ENCODE measurements at places on chromosomes 7 and 10.
A peak's percentile ranks its signal among the peaks of the same experiment; 100 is the strongest.

- DNase-seq = no peak
These were observed 560.8 kb upstream of the FZD8 start for GRCh38 chr10:36202881-36203280.

DNA sequence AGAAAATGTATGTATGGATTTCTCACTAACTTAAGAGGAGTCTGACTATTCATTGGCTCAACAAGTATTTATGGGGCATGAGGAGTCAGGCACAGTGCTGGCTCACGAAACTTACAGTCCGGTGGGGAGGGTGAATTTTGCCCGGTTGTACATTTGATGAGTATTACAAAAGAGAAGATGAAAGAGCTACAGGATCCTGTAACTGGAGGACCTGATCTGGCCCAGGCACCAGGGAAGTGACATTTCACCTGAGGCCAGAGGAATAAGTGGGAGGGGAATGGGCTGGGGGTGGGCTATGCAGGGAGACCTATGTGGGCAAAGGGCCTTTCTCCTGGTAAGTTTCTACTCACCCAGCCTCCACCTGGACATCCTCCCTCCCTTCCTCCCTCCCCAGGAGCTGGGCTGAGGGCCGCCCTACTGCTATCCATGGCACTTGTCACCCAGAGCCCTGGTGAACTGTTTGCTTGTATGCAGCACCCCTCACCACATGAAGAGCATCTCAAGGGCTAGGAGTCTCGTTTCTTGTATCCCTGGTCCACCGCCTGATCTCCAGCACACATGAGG, 101.1 kb upstream of the ZNF438 start:
- no peak for DNase-seq

DNA sequence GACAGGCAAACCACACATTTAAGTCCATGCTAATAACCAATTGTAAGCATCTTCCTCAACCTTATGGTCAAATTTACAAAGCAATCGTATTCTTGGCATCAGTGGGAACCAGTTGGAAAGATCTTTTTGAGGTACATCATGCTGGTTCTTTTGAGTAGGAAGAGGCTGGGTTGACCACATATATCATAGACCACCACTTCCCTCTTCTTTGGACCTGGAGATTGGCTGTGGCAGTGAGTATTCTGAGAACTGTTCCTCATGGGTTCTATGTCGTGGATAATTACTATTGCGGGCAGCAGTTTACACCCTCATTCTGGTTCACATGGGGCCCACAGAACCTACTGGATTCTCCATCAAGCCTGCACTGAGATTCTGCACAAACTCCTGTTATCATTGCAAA, 35.5 kb upstream of the C1GALT1 start:
- DNase-seq = no peak

DNA sequence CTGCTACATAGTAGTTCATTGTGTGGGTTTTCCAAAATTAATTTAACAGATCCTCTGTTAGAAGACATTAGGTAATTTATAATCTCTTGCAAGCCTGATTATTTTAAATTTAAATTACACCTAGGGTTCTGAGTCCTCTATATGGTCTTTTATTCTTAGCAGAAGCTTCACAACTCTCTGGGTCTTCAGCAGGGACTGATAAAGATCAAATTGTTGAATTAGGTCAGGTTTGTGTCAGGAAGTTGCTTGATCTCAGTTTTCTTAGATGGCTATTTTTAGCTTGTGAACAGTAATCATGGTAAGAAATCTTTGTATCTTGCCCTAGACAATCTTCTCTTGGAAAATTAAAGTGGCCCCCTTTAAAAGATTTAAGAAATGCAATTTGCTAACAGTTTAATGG, 183.1 kb upstream of the HDAC9 start:
- no peak for DNase-seq

GRCh38 chr7:138753150-138753518, 44.7 kb upstream of the TMEM213 start:
- no peak for DNase-seq

- no peak for DNase-seq
These were observed 14.5 kb downstream of the IPMK start for GRCh38 chr10:58253184-58253583.

GRCh38 chr10:6543431-6544005, 36.6 kb downstream of the PRKCQ start:
- peak; percentile 24 for DNase-seq

GRCh38 chr7:135770139-135770710, 21.6 kb upstream of the FAM180A start:
- DNase-seq = no peak

DNA sequence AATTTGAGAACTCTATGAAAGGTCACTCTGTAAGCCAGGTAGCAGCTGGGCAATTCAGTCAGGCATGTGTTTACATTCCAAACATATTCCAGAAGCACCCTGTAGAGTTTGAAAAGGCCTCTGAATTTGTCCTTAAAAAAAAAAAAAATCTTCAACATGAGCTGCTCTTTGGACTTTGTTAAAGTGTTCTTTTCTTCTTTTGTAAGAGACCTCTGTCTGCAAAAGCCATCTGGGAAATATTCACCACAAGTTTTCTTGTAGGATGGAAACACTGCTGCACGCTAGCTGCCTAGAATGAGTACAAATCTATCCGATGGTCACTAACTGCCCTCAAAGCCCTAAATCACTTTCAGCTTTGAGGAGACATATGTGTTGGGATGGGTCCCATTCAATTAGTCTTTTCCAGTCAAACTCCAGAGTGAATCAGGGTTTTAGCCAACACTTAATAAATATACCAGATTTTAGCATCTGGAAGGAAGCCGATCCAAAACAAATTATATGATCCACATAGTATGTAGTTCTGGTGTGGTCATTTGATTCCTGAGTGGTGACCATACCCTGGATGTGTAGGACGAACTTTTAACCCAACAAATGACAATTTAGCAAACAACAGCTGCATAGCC, 85.9 kb downstream of the CD36 start:
- no peak for DNase-seq

GRCh38 chr10:124732931-124733570, 11.1 kb downstream of the FAM53B start:
- DNase-seq = no peak

DNA sequence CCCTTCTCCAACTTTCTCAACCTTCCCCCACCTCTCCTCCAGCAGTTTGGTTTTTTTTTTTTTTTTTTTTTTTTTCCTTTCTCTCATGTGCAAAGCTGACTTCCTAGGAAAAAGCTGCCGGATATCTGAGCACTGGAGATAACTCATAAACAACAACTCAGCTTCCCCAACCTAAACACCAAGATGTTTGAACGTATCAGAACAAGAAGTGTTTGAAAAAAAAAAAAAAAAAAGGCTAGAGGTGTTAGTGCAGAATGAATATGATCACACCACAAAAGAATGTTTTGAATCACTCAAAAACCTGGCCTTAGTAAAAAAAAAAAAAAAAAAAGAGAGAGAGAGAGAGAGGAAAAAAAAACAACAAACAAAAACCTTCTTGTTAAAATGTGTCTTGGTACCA, 11.2 kb downstream of the GATA3 start:
- no peak for DNase-seq

- no peak for DNase-seq
These were observed 1.2 kb upstream of the PLXNA4 start for GRCh38 chr7:132577206-132578049.

DNA sequence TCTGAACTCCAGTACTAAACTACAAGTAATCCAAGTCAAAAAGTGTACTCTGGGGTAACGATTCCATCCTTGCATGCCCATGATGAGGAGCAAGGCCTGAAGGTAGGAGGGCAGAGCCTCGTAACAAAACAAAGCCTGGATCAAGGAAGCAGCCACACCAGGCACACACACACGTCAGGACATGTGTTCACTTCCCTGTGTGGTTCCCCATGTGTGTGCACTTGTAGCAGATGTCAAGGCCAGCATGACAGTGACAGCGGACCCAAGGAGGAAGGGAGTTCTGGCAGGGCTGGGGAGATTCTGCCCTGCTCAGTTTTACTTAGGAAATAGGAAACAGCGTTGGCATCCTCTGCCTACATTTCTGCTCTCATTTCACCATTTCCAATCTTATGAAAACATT, 92.8 kb downstream of the ALOX5 start:
- no peak for DNase-seq

- DNase-seq = no peak
These were observed 195.0 kb downstream of the CALN1 start for GRCh38 chr7:72217151-72217550.

DNA sequence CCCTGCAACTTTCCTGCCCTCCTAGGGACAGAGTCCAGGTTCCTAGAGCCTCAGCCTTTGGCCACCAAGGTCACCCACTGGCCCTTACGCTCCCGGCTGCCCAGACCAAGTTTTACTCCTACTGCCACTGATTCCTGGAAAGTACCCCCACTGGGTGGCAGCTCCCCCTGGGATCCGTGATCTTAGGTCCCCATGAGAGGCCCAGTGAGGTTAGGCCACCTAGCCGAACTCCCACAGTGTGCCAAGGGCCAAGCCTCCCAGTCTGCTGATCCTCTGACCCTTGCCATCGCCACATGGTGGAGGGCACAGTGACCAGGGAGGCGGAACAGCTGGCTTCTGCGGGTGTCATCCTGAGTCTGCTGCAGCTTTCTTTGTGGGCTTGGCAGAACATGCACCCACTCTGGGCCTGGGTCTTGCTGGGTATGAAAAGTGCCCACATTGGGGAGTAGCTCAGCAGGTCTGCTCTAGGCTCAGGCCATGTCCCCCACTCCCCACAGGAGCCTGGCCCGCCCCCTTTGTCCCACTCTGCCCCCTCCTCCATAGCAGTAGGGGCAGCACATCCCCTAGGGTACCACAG, 40.5 kb upstream of the PPIF start:
- no peak for DNase-seq

DNA sequence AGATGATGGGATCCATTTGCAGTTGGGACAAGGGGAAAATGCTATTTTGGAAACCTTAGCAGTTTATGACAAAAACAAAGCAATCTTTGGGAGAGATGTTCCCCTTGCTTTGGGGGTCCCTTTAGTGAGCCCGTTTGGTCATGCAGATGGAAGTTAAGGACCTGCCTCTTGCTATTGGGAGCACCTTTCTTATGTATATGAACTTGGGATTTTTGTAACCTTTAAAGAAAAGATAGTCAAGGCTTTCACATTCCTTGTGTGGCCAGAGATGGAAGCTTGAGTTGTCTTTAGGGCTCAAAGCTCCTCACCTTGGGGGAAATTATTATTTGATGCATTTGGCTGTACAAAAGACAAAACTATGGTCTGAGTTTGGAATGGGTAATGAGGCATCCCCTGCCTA, 179.0 kb upstream of the PLPP4 start:
- DNase-seq = no peak

DNA sequence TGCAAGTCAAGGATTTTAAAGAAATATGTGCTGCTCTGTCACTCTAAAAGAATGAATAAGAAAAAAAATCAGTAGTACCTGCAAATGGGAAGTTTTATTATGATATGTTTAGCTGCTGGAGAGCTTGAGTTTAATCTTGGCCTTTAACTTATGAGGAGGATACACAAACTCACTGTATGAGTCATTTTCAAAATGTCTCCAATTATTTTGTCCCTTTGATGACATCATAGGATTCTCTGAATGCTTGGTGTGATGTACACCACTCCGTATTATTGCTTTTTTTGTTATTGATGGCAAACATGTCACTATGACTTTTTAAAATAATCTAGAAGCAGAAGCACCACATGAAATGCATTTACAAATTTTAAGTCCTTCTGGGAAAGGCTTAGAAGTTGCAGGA, 125.8 kb downstream of the RALA start:
- DNase-seq = no peak

All from activated naive CD4-positive, alpha-beta T cell (primary cell).